ENCODE measurements at places on chromosomes 12 and 14.

GRCh38 chr14:59254146-59254910, 65.9 kb downstream of the DAAM1 start:
- DNase-seq: peak; percentile 90

GRCh38 chr12:49274396-49275069, 9.7 kb downstream of the TUBA1C start:
- no peak for DNase-seq

DNA sequence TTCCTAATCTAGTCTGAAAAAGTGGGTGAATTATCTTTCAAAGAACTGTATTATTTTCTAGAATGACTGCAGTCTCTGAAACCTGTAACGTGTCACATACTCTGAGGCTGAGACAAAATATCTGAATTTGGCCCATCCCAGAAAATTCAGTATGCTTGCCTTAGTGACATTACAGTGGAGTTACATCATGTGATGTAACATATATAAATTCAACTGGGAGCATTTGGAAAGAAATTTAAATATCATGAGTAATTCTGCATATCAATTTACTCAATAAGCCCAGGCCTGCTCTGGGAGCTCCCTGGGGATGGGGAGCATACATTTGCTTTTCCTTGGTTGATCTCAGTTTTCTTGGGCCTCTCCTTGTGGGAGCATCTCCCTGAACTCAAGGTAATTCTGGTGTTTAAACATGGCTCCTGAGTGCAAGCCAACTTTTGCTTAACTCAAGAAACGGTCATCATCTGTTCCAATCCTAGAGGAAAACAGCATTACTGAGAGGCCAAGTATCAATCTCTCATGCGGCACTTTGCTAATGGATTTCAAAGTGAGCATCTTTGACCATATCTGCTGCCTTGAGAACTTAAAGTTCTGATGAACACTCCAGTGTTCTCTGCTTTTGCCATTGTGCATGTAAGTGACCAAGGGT, 54.4 kb downstream of the AKAP6 start:
- DNase-seq: no peak

GRCh38 chr12:110224379-110225304, 56.4 kb upstream of the ATP2A2 start:
- DNase-seq: peak; percentile 77

DNA sequence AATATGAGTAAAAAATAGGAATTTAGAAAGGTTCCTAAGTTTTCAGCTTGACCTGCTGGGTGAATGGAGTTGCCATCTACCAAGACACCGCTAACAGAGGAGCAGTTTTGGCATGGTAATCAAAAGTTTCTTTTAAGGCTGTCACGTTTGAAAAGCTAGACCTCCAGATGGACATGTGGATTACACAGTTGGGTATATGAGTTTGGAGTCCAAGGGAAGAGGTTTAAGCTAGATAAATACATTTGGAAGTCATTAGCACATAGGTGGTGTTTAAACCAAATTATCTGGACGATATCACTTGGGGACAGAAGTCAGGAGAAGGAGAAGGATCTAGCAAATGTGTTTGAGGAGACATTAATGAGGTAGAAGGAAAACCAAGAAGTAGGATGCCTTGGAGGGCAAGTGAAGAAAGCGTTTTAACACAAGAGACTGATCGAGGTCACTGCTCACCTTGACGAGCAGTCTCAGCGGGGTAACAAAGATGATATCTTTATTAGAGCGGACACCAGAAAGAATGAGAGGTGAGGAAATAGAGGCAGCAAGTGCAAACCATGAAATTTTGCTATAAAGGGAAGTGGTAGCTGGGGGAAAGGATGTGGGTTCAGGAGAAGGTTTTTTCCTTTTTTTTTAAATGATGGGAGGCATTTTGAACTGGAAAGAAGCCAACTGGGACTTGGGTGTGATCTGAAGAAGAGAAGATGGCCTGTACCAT, 17.6 kb downstream of the PNP start:
- no peak for DNase-seq

DNA sequence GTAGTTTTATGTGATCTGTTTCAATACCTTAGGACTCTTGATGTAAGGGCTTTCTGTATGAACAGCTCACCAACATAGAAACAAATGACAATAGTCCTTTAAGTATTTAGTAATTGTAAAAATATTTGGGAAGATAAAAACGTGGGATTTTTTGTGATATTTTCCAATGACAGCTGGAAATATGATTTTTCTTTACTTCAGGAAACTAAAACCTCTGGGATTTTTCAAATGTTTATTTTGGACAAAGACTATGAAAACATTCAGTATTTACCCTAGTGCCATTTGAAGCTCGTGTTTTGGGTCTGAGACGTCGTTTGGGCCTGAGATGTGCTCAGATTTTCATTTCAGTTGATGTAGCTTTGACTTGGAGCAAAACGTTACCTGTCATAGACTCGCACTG, 240.0 kb downstream of the BMP4 start:
- DNase-seq: no peak

DNA sequence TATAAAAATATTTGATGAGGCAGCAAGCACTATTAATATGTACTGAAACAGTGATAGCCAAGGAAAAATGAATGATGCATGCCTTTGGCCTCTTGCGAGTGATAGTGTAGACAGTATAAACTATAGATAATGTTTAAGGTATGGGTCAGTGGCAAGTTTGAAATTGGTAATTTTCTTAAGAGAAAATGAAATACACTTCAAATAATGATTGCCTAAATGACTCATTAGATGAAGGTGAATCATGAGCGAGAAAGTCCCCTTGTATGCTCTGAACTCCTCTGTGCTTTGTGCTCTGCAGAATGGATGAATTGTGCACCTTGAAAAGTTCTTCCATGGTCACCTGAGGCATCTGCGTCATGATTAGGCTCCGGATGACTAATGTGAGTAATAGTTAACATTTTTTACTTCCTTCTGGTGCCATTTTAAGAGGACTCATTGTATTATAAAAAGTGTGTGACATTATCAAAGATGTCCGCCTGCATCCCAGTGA, 84.9 kb upstream of the RTL1 start:
- DNase-seq: no peak

- no peak for DNase-seq
Measured at GRCh38 chr14:46259536-46259935, 392.0 kb downstream of the RPL10L start.

- no peak for DNase-seq
Measured at GRCh38 chr12:4615667-4616066, 33.2 kb downstream of the AKAP3 start.

DNA sequence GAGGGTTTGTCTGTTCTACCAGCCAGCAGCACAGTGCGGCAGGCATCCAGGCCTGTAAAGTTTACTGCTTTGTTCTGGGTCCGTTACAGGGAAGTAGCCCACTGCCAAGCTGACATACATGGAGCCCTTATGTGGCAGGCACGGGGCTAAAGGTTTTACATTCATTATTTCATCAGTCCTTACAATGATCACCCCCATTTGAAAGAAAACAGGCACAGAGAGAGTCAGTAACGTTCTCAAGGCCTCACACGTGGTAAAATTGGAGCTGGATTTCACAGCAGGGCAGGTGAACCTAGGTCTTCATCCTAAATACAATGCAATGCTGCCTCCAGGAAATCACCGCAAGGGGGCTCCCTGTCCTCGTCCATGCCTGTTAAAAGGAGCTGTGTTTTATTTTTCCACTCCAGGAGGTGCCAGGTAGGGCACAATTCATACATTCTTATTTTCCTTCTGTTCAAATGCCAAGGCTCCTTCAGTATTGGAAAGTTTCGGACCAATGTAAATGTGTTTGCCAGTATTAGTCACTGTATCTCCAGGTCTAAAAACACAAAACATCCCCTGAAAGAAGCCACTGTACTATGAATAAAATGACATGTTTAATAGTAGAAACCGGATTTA, 172.2 kb upstream of the GZMB start:
- peak; percentile 74 for DNase-seq

DNA sequence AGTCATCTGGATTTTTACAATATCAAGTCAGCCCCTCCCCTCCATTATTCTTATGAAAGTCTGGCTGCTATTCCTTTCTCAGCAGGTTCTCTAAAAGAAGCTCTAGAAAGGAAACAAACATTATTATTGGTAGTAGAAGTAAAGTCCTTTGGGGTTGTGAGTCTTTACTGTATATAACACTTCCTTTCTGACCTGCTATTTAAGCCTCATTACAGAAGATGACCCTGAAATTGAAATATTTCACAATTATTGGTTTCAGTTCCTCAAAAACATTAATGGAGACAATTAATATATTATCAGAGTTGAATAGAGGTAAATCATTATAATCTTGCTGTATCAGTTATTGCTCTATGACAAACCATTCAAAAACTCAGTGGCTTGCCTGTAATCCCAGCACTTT, 19.3 kb downstream of the PLEKHA5 start:
- no peak for DNase-seq

DNA sequence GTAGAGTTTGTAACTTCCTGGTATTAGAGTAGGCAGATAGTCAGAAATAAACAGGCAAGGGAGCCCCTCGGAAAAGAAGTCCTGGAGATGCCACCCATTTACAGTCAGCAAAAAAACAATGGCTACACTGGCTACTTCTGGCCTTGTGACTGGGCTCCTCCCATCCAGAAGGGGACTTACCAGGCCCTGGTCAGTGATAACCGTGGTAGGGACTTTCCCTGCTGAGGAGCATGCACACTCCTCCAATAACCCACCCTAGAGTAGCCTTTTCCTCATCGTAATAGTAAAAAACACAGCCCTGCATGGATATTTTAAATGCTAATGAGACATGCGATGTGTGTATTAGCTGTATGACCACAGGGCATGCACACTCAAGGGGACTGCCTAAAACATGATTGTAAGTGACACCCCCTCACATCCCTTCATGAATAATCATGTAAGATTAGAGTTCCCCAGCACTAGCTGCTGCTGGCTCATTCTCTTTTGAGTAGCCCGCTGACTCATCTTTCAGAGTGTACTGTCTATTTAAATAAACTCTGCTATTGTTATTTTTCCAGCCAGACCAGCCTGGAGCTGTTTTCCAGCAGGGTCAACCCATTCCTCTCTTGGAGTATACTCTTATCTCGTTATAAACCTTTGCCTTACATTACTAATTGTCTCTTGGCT, 413.8 kb upstream of the TMTC1 start:
- no peak for DNase-seq

DNA sequence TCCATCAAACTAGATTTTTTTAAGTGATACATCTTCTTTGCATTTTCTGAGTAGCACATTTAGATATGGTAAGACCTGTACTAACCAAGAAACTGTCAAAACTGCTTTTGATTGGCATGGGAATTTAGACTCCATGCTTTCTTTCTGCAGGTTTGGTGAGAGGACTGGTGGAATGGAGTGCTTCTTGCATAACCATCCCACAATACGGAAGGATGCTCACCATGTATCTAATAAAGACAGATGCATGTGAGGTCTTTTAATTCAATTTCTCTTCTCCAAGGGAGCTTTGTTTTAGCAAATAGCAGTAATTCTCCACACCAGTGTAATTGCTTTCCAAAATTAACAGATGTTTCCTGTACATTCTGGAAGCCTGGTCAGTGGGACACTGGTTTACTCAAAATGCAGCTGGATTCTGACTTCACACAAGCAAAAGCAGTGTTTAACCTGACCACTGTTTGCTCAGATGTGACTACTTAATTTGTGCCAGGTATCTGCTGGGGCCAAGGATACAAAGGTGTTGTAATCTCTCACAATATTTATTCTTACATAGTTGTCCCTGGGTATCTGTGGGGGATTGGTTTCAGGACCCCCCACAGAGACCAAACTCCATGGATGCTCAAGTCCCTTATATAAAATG, 26.1 kb downstream of the FGD6 start:
- no peak for DNase-seq

- DNase-seq: peak; percentile 75
Measured at GRCh38 chr14:73463411-73463810, 5.1 kb upstream of the NUMB start.

DNA sequence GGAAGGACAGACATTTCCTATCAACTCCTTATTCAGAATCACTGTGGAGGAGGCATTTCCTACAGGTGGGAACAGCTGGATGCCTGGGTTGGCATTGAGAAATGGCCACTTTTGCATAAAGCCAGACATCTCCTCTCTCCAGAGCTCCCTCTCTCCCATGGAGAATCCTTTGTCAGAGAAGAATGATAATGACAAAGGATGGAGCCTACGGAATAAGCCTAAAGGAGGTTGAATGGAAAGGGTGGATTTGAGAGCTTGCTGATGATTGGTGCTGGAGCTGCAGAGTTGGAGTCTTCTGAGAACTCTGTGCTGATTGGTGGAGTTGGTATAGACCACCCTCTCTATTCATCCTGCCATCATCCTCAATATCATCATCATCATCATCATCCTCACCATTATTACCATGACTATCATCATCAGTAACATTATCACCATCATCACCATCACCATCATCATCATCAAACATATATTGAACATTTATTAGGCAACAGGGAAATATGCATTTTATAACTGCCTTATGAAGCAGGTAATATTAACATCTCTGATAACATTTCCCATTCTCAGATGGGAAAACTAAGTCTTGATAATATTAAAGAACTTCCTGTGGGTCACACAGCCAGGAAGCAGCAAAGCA, 89.2 kb upstream of the HSPB8 start:
- no peak for DNase-seq

- DNase-seq: no peak
Measured at GRCh38 chr14:101616202-101616601, 54.9 kb downstream of the DIO3 start.

- peak; percentile 70 for DNase-seq
Measured at GRCh38 chr12:6646276-6647082, 753 bp downstream of the ACRBP start.

DNA sequence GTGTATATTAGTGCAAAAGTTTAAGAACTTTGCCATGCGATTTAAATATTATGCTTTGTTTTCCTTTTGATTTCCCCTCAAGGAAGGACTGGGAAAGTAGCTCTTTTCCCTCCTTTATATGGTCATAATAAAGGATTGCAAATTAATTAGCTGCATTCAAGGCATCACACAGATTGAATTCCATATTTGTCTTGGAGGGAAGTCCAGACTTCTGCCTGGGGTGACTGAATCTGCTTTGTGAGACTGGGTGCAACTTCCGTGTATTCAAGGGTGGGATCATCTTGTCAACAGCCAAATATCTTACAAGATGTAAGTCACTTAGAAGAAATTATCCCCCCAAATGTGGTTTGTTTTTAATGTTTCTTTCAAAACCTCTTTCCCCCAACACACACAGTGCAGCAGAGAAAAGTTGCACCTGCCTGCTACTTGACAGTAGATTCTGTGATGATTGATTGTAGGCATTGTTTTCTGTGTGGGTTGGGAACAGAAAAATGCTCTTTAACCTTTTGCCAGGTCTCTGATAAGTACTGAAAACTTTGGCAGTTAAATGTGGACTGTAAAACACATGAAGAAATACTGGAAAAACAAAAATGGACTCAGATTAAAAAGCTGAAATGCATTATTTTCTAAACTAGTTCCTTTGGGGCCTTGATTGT, 28.4 kb downstream of the STK38L start:
- no peak for DNase-seq

GRCh38 chr12:33317746-33318145, 121.9 kb downstream of the SYT10 start:
- DNase-seq: no peak

- DNase-seq: peak; percentile 38
Measured at GRCh38 chr14:54767450-54767849, 135.2 kb downstream of the GCH1 start.

- DNase-seq: no peak
Measured at GRCh38 chr14:42994051-42994736, 1387.5 kb downstream of the LRFN5 start.

- no peak for DNase-seq
Measured at GRCh38 chr12:40327535-40327934, 102.7 kb downstream of the LRRK2 start.

GRCh38 chr12:58745348-58746125, 174.8 kb downstream of the LRIG3 start:
- no peak for DNase-seq

- no peak for DNase-seq
Measured at GRCh38 chr14:78007160-78007559, 163.0 kb upstream of the NRXN3 start.

GRCh38 chr14:32343926-32344430, 14.9 kb downstream of the AKAP6 start:
- DNase-seq: no peak

Measured in sigmoid colon (tissue), 7 donors.